Right ventricle myocardium inferior (tissue), 1 donor: ENCODE measurements at places on chromosomes 1 and 21. TPM values are rescaled to one million over a fixed set of nuclear protein-coding genes. Genes with fewer than 3 reads are reported as not detected.

Gene RSPO1
- not detected for total RNA-seq

GRCh38 chr1:75745276-75745675 is 20.8 kb downstream of the ACADM start:
- no peak for DNase-seq

Gene SLAMF9
- not detected for total RNA-seq

- no peak for DNase-seq
Observed at GRCh38 chr1:101241485-101242225, 4.8 kb downstream of the S1PR1 start.

- no peak for DNase-seq
Observed at GRCh38 chr1:220974431-220974830, 95.2 kb downstream of the HLX start.

GRCh38 chr1:33346533-33346926 is 25.6 kb upstream of the A3GALT2 start:
- DNase-seq: no peak

- DNase-seq: no peak
Observed at GRCh38 chr1:207579436-207579799, 65.5 kb upstream of the CR1L start.

DNA sequence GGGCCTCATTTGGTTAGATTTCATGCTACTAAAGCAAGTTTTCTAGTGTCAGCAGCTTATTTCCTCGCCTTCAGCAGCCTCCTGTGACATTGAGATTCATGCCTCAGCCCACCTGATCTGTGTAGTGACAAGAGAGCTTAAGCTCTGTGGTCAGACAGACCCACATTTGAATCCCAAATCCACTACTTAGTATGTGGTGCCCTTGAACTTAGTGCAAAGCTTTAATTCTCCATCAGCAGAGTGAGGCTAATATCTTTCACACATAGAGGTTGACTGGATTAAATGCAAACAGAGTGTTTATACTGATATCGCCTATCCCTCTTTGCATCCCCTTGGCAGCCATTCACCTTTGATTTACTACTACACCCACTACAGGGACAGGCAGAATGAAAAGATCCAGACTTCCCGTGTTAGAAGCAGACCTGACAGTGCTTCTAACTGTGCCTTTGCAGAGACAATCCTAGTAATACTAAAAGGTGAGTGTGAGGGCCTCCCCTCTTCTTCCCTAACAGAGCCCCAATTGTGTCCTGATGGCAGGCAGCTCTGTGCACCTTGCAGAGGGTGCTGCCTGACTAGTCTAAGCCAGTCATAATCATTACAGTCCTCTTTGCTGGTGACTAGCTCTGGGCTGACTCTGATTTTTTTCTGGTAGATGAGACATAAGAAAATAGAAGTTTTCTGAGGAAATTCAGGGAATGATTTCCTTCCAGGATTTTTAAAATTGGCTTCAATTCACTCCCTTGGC is 264.0 kb downstream of the CTH start:
- no peak for DNase-seq

- no peak for DNase-seq
Observed at GRCh38 chr1:3053986-3054385, 15.0 kb upstream of the PRDM16 start.

- no peak for DNase-seq
Observed at GRCh38 chr1:33143176-33143575, 38.7 kb downstream of the TRIM62 start.

- no peak for DNase-seq
Observed at GRCh38 chr21:25464275-25464674, 143.0 kb downstream of the MRPL39 start.

DNA sequence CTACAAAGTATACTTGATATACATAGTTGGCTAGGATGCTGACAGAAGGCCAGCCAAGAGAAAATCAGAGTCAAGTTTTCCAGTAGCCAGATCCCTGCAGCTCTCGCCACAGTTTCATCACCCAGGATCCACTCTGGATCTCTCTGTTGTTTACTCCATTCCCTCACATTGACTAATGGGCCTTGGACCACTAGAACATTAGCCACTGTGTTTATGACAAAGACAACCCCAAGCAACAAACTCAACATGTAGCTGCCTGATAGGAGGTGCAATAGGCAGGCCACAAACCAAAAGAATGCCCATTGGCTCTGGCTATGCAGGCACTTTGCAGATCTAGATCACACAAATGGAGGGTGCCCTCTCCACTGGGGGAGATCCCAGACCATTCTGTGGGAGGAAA is 44.2 kb downstream of the ARHGEF11 start:
- no peak for DNase-seq

GRCh38 chr1:236515443-236515958 is 8.3 kb upstream of the LGALS8 start:
- no peak for DNase-seq

DNA sequence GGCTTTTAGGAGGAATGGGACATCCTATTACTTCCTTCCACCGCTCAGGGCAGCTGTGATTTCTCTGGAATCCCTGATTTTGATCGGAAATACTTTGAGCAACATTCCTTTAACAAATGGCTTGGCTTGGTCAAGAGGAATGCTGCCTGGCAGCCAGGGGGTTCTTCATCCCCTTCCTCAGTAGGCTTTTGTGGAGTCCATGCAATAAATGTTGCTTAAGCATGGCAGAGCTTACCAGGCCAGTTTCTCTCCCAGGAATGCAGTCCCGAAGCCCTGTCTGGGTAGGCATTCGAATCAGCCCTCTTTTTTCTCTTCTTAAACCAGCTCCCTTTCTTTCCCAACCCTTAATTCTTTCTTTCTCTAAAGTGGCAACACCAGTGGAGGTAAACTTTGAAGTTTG is 177.1 kb upstream of the KIAA0040 start:
- DNase-seq: no peak

DNA sequence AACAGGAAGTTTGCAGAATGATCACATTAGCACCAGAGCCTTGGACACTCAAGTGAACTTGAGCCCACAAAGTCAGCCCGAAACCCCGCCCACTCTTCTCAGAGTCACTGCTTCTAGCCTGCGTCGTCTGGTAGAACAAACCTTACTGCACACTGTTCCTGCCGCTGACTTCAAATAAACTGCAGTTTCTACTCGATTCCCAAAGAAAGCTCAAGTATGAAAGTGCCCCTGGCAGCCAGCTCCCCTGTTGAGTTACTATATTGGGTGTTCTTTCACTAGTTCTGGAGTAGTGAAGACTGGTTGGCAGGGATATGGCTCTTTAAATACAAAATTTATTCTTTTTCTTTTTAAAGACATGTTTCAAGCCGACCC is 164.7 kb downstream of the GALNT2 start:
- DNase-seq: peak; percentile 81

Gene TRIM46
- total RNA-seq: 0.16 TPM

Gene HSD3B1
- total RNA-seq: not detected

Gene GJC2
- 1.6 TPM for total RNA-seq
